Spinal cord (tissue), 10 donors: ENCODE measurements at places on chromosomes 12 and 14. TPM values are rescaled to one million over a fixed set of nuclear protein-coding genes. Genes with fewer than 3 reads are reported as not detected.

SLC5A8 gene
- total RNA-seq = 1.1 TPM

DNA sequence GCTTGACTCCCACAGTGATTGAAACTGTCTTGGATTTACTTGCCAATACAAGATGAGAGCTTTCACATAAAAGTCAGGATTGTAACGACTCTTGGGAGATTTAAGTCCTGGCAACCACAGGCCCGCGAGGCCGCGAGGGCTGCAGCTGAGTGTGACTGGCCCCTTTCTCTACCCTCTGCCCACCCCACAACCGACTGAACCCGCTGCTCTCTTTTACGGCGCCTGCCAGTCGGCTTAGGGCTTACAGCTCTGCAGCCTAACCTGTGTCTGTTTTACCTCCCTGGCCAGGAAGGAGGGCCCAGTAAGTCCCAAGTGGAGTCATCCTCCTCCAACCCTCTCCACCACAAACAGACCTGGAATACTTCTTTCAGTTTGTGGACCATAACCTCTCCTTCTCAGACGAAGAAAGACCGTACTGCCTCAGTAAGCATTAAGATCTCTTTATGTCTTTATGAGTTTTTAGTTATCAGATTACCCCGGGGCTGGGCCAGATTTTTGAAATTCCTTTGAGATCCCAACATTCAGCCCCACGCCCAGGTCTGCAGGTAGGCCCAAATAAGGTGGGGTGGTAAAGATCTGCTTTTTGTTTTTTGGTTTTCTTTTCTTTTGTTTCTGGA is 12.6 kb upstream of the TIGAR start:
- no peak for DNase-seq

MNAT1 gene
- total RNA-seq = 80.6 TPM

DNA sequence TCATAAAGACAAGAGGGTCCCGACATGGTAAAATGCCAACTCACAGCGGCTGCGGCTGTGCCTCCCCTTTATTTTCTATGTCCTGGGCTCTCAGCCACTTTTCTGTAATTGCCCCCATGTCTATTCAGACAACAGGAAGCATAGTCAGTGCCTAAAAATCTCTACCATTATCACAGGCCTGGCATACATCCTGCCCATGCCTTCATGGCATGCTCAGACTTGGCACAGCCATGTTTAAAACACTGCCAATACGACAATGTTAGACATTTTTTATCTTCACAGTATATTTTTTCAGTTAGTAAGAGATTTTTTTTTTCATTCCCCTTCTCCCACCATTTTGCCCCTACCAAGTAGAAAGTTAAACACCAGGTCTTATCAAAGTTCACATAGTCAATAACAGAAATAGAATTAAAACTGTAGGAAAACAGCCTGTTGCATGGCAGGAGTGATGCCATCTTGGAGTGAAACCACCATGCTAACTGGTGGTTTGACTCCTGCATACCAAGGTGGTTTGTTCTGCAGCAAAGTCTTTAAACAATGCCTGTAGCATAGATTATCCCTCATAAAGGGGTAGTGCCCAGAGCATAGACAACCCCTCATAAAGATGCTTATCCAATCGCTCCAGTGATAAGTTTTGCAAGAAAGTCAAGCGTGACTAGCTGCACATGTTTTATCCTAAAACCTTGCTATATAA is 18.9 kb upstream of the CERS5 start:
- DNase-seq = peak; percentile 61

DNA sequence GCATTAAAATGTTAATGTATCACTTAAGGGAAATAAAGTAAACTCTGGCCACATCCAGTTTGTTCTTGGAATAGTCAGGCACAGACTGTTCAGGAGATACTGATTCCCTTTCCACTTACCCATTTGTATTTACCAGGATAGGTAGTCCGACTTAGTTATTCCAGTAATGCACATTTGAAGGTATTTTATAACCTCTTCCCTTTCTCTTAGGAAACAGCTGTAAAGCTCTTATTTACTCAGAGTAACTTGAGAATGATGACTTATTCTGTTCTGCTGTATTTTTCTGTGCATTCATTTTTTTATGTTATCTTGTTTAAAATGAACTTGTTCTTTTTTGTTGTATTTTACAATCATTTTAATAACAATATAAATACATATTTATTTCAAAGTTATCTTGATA is 78.0 kb downstream of the METTL25 start:
- DNase-seq = no peak

DNA sequence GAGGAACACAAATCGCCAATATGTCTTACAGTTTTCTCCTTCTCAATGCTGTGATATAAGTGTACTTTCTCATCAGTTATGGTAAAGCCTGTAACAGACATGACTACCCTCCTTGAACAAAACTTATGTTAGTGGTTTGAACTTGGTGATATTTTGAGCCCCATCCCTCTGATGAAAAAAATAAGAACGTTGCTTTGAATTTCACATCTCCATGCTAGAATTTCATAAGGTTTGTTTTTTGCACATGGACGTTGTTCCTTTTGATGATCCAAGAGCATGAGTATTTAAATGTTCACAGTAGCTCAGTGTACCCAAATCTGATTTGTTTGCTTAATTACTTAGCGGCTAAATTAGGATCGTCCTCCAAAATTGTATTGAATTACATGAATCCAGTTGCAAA is at the start of gene SLC15A5:
TSS of gene SLC15A5 (minus strand) at position 101 of the 400 bp plus-strand sequence. CDS start at position 101, 0 bp downstream.
- no peak for DNase-seq

- no peak for DNase-seq
Measured at GRCh38 chr12:110613071-110613770, 708 bp upstream of the TCTN1 start.

- no peak for DNase-seq
Measured at GRCh38 chr12:91070936-91071335, 13.1 kb upstream of the KERA start.

DNA sequence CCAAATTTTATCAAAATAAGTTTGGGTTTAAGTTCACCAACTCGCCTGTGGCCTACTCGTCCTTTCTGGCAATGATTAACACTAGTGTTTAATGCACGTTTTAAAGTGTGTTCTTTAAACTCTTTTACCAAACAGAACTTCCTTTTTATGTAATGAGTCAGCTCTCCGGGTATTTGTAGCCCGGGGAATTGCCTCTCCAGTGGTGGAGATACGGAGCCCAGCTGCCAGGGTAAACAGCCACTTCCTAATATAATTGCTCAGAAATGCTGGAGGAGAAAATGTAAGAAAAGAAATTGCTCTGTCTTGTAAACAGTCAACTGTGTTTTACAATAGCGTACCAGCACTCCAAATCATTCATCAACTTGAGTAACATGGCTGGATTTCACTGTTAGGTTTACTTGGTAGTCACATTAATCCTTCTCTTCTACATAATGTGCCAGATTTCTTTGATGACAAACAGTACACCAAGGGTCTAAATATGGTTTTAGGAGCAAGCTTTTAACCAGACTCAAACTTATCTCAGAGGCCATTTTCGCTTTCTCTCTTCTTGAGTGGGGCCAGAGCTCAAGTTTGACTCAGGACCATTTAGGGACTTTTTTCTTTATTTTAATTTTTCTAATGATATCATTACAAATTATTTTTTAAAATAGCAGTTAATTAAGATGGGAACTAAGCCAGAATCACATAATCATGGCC is 101.2 kb upstream of the SLC38A2 start:
- no peak for DNase-seq

- DNase-seq = no peak
Measured at GRCh38 chr12:108565146-108565545, 2.8 kb downstream of the ISCU start.

DNA sequence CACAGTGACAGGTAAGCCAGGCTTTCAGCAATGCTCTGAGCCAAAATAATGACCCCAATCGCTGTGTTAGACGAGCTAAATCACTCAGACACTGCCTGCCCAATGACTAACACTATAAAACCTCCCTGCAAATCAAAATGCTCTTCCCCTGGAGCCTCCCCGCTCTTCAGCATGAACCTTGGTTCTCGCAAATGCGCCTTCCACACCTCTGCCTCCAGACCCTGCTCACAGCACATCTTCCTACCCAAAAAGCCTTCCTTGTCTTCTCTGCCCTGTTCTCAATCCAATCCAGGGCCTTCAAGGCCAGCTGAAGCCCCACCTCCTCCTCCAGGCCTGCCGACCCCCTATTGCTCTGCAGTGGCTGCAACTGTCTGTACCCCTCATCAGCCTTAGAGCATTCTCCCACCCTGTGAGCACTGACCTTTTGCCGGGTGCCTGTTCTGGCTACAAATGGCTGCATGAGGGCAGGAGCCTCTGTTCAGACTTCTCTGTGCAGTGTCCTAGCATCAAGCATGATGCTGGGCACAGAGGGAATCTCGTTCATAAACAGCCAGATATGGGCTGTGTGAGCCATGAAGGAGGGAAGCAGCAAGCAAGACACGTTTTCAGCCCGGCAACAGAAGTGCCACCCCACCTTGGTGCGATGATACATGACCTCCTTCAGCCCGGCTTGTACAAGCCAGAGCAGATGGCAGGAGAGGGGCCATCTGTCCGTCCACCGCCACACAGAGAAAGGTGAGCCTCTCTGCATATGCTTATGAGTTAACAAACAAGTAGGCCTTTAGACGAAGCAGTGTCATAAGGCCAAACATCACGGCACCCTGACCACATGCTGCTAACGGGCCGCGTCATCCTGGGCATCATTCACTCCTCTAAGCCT is 64.5 kb upstream of the DDX11 start:
- DNase-seq = no peak

DNA sequence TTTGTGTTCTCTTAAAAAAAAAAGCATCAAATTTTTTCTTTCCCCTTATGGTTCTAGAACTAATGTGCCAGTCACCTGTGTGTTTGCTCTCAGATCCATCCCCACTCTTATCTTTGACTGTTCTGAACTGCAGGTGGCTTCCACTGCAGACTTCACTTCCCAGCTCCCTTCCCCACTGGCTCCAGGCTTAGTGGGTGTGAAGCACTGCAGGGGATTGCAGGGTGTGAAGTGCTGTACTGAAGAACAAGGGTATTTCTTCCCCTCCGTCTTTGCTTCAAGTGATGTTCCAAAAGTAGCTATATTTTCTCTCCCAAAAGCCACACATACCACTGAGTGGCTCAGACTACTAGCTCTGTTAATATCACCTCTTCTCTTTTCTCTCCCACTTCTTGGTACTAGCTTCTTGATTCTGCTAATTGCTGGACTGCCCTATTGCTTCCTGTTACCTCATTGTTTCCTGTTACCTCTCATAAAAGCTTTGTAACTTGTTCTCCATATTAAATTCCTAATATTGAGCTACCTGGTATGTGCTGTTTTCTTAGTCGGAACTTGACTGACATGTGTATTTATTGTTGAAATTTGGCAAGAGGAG is 115.4 kb upstream of the PRICKLE1 start:
- no peak for DNase-seq

DNA sequence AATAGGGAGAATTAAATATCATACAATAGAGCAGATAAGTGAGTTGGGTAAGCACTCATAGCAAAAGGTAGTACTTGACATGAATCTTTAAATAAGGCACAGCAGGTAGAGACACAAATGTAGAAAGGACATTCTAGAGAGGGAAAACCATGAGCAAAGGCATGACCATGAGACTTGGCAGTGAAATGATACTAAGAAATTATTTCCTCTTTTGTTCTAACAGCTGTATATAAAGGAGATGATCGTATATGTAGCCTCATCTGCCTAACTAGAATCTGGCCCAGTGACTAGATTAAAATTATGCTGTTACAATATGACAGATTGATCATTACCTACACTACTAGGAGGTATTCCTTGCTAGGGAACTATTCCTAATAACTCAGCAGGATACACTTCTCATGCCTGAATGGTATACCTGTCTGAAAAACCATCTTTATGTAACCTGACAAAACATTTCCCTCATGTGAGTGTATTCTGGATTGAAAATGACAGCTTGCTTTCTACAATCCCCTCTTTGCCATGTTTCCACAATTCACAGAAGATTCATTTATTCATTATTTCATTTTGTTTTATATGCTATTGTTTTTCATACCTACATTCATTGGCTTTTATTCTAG is 725.7 kb downstream of the C12orf50 start:
- no peak for DNase-seq

GRCh38 chr14:73162251-73162650 is 25.9 kb downstream of the PSEN1 start:
- DNase-seq = no peak

- no peak for DNase-seq
Measured at GRCh38 chr14:72796935-72797334, 97.0 kb downstream of the DPF3 start.

- DNase-seq = no peak
Measured at GRCh38 chr12:110686294-110686903, 2.5 kb downstream of the HVCN1 start.

ASCL4 gene
- not detected for total RNA-seq

NGB gene
- 9.6 TPM for total RNA-seq

DNA sequence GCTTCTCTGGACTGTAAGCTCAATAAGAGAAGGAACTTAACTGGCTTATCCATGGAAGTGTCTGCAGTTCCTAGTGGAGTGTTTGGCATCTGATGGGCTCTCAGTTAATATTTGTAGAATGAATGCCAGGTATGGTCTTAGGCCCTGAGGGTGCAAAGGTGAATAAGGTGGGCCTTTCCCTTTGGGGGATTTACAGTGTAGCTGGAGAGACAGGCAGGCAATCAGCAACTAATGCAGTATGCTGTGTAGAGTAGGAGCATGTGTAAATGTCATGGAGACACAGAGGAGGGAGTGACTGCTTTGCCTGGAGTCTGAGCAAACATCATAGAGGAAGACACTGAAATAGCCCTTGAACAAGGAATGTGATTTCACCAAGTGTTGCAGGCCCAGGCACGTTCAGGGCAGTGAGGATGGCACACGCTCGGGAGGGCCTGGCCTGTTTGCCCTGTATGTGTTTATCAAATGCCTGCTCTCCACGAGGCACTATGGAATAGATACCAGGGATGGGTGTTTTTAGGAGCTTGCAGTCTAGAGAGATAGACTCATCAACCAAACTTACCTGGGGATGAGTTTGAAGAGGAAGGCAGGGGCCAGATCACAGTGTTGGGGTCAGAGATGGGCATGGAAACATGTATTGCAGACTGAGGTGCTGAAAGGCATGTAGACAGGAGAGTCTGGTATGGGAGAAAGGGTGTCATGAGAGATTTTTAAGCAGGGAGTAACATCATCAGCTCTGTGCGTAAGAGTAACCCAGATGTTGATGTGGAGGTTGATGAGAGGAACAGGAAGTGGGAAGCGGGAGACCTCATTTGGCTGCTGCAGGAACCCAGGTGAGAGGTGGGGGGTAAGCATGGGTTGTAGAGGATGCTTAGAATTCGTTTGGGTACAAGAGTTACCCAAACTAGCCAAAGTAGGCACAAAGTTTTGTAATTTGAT is 54.1 kb downstream of the PLXNC1 start:
- DNase-seq = no peak

DNA sequence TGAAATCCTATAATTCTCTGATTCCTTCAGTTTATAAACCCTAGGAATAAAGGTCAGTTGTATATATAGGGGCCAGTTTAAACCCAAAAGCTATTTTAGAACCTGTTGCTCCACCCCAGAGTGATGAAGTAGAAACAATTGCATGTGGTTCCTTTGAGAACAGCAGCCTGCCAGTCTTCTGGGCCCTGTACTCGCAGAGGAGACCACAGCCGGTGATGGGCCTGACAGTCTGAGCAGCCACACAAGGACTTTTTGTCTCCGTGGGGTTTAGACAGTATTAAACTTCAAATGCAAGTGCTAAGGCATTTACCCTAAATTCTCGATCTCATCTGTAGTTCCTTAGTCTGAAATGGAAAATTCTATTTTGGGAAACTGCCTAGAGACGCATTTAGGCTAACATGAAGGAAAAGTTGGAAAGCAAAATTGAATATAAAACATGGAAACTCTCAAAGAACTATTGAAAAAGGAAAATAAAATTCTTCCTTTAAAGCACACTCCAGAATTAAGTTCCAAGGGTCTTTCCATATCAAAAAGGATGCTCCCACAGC is 80.6 kb downstream of the PRICKLE1 start:
- no peak for DNase-seq

BCAT1 gene
- total RNA-seq = 30.0 TPM

GRCh38 chr14:68372368-68372767 is 420.5 kb downstream of the ZFP36L1 start:
- DNase-seq = no peak
